ENCODE measurements at places on chromosomes 5 and 9.

DNA sequence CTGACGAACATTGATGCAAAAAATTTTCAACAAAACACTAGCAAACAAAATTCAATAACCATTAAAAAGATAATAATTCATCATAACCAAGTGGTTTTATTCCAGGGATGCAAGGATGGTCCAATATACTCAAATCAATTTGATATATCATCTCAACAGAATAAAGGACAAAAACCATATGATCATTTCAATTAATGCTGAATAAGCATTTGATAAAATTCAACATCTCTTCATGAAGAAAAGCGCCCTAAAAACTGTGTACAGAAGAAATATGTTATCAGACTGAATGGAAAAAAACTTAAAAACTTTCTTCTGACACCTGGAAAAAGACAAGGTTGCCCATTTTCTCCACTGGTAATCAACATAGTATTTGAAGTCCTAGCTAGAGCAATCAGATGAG lies 720.3 kb upstream of the RGMB start:
- H3K27ac ChIP-seq, result no peak overlapping the region
- H3K4me3 ChIP-seq, result no peak overlapping the region
- H3K4me1 ChIP-seq, result no peaks in the 10 kb centered on the region
- H3K27me3 ChIP-seq, result no peaks in the 10 kb centered on the region

DNA sequence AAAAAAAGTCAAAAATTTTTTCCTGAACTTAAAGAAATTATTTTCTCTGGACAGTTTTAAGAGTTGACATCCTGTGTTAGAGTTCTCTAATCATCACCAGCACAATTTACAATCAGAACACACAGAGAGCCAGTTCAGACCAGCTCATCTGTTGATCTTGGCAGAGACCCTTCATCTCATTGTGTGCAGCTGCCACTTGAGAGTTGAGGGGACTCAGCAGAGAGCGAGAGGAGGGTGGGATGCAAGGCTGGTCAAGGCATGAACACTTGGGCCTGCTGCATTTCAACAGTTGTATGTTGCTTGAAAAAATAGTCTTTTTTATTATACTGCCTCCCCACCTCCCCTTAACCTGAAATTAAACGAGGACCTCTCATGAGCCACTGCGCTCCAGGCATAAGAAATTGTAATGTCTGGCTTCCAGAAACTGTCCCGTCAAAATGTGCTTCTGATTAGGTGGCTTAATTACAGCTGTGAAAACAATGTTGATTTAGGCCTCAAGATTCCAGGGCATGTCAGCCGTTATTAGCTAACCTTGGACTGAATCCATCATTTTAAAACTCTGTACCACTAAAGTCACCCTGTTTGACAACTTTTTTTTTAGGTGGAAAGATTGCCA lies 383.6 kb downstream of the CCDC171 start:
- H3K36me3 ChIP-seq, result no peaks in the 10 kb centered on the region
- no peak overlapping the region for H3K27ac ChIP-seq
- no peaks in the 10 kb centered on the region for H3K4me1 ChIP-seq

GRCh38 chr9:4301296-4301695 lies 1.4 kb upstream of the GLIS3 start:
- H3K4me3 ChIP-seq, result no peak overlapping the region
- no peaks in the 10 kb centered on the region for H3K36me3 ChIP-seq
- H3K4me1 ChIP-seq, result peaks cover 2% of the 10 kb centered on the region
- H3K27me3 ChIP-seq, result no peaks in the 10 kb centered on the region

DNA sequence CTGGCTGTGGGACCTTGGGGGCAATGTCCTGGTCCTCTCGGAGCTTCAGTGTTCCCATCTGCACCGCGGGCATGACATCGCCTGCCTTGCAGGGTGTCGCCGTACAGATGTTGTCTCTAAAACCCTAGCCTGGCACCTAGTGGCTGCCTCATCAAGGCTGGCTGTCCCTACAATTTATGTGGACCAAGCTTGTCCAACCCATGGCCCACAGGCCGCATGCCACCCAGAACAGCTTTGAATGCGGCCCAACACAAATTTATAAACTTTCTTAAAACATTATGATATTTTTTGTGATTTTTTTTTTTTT lies 18.3 kb upstream of the ASS1 start:
- H3K27ac ChIP-seq, result no peak overlapping the region
- DNase-seq, result no peak
- H3K4me3 ChIP-seq, result no peak overlapping the region

- H3K36me3 ChIP-seq, result no peaks in the 10 kb centered on the region
- H3K27me3 ChIP-seq, result no peaks in the 10 kb centered on the region
- H3K27ac ChIP-seq, result peak overlapping the region; percentile 64
- peaks cover 26% of the 10 kb centered on the region for H3K4me1 ChIP-seq
Observed at GRCh38 chr5:131609774-131610173, 25.3 kb downstream of the RAPGEF6 start.

DNA sequence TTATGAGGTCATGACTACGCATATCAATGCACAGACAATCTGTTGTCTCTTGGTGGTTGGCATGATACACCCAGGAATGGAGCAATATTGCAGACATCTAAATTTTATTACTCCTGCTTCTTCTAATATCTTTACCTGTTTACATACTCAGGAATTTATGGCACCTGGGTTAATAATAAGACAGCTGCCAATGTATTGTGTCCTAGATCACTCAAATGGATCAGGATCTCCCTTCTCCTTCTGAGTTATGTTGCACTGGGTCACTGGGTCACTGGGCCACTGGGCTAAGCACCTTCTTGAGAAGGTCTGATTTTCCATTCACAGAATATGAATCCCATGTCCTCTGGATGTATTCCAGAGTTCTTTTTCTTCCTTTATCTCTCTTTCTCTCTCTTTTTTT lies 41.8 kb downstream of the CCL28 start:
- no peaks in the 10 kb centered on the region for H3K27me3 ChIP-seq
- no peaks in the 10 kb centered on the region for H3K4me1 ChIP-seq
- no peaks in the 10 kb centered on the region for H3K36me3 ChIP-seq
- H3K27ac ChIP-seq, result no peak overlapping the region

DNA sequence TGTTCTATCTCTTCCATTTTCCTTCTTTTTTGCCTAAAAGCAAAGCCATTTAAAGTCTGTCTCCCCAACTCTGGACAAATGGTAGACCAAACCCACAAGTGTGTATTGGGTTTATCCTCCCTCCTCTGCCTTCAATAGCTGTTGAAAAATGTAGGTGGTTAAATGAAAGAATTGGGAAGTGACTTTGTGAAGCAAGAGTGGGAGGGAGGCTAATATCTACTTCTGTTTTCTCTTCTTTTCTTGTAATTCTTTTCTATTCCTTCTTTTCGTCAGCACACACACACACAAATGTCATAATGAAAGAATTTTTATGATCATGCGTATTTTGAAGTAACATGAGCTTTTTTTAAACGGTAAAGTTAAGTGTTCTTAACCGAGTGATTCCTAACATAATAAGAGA lies 3.8 kb downstream of the CCDC152 start:
- H3K27ac ChIP-seq, result no peak overlapping the region
- DNase-seq, result no peak
- no peaks in the 10 kb centered on the region for H3K36me3 ChIP-seq
- no peak overlapping the region for H3K4me3 ChIP-seq

DNA sequence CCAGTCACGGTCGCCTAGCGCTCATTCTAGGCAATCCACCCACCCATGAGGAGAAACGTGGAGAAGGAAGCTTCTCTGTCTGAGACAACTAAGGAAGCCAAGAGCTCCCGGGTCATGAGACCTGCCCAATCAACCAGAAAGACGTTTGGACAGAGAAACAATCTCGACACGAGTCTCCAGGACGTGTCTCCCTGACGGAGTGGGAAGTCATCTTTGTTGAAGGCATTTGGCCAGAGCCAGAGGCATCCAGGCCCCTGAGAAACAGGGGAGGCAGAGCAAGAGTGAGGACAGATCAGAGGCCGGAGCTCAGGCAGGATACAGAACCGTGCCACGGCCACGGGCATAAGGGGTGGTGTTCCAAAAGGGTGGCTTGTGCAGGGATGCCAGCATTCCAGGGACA lies 479.0 kb downstream of the SPATA31A7 start:
- H3K27me3 ChIP-seq, result no peaks in the 10 kb centered on the region
- DNase-seq, result no peak
- H3K4me3 ChIP-seq, result no peak overlapping the region
- no peaks in the 10 kb centered on the region for H3K36me3 ChIP-seq

DNA sequence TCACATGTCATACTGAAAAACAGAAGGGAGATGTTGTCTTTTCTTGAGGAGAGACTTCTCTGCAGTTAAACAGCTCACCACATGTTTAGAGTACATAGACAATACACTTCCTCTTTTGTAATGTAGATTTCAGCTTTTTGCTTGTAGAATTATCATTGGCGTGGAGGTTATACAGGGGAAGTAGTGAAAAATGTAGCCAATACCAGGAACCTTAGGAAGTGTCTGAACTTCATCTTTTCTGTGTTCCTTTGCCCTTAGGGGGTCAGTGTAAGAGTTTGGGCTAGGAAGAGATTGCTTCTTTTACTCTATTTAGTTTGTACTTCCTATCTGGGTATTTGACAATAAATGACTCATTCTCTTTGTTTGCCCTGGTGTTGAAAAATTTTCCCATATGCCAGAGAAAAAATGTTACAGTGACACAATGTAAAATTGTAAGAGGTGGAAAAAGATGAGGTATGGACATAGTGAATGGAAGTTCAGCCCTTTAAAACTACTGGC lies 21.0 kb upstream of the CDKN2B start:
- no peak overlapping the region for H3K4me3 ChIP-seq
- H3K4me1 ChIP-seq, result no peaks in the 10 kb centered on the region
- DNase-seq, result no peak
- no peaks in the 10 kb centered on the region for H3K27me3 ChIP-seq
- no peaks in the 10 kb centered on the region for H3K36me3 ChIP-seq

- no peak overlapping the region for H3K4me3 ChIP-seq
- no peak overlapping the region for H3K27ac ChIP-seq
- H3K36me3 ChIP-seq, result no peaks in the 10 kb centered on the region
- no peaks in the 10 kb centered on the region for H3K4me1 ChIP-seq
- no peak for DNase-seq
Observed at GRCh38 chr9:107824556-107824955, 335.0 kb upstream of the KLF4 start.

- peaks cover 5% of the 10 kb centered on the region for H3K4me1 ChIP-seq
- DNase-seq, result no peak
- peak overlapping the region; percentile 38 for H3K4me3 ChIP-seq
- H3K27me3 ChIP-seq, result peaks cover 16% of the 10 kb centered on the region
- H3K27ac ChIP-seq, result no peak overlapping the region
Observed at GRCh38 chr5:173237875-173238220, 2.8 kb upstream of the NKX2-5 start.

GRCh38 chr9:88586452-88586851 lies 51.5 kb downstream of the NXNL2 start:
- H3K4me3 ChIP-seq, result no peak overlapping the region
- no peak for DNase-seq
- H3K36me3 ChIP-seq, result no peaks in the 10 kb centered on the region

DNA sequence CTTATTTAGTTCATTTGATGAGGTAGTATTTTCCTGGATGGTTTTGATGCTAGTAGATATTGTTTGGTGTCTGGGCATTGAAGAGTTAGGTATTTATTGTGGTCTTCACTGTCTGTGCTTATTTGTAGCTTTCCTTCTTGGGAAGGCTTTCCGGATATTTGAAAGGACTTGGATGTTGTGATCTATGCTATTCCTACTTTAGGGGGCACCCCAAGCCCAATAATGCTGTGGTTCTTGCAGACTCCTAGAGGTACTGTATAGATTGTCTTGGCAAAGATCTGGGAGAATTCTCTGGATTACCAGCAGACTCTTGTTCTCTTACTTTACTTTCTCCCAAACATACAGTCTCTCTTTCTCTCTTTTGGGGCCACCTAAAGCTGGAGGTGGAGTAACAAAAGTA lies 315.7 kb downstream of the MAT2B start:
- H3K27me3 ChIP-seq, result no peaks in the 10 kb centered on the region
- H3K36me3 ChIP-seq, result no peaks in the 10 kb centered on the region

- no peak overlapping the region for H3K27ac ChIP-seq
- no peaks in the 10 kb centered on the region for H3K27me3 ChIP-seq
- no peaks in the 10 kb centered on the region for H3K36me3 ChIP-seq
- H3K4me3 ChIP-seq, result no peak overlapping the region
- no peaks in the 10 kb centered on the region for H3K4me1 ChIP-seq
Observed at GRCh38 chr9:93108291-93109041, 12.4 kb downstream of the CARD19 start.

DNA sequence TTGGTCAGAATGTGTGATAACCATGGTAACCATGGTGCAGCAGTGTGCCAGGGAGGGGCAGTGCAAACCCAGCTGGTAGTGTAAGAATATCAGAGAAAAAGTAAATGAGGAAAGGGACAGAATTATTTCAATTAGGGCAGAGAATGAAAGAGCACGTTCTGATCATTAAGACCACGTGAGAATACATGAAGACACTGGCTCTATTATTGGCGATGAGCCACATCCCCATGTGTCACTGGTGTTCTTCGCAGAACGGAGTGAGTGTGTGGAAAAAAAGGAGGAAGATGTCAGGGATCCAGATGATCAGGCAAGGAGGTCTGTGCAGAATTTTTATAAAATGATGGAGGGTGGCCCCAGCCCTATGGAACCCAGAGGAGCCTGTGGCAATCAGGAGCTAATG lies 315.5 kb downstream of the SEMA5A start:
- H3K4me1 ChIP-seq, result no peaks in the 10 kb centered on the region
- no peak overlapping the region for H3K4me3 ChIP-seq
- H3K36me3 ChIP-seq, result no peaks in the 10 kb centered on the region
- no peaks in the 10 kb centered on the region for H3K27me3 ChIP-seq
- no peak overlapping the region for H3K27ac ChIP-seq

GRCh38 chr9:130891688-130892476 lies 4.7 kb downstream of the QRFP start:
- H3K27ac ChIP-seq, result no peak overlapping the region
- no peaks in the 10 kb centered on the region for H3K27me3 ChIP-seq
- no peaks in the 10 kb centered on the region for H3K4me1 ChIP-seq
- DNase-seq, result no peak
- no peak overlapping the region for H3K4me3 ChIP-seq
- H3K36me3 ChIP-seq, result no peaks in the 10 kb centered on the region

DNA sequence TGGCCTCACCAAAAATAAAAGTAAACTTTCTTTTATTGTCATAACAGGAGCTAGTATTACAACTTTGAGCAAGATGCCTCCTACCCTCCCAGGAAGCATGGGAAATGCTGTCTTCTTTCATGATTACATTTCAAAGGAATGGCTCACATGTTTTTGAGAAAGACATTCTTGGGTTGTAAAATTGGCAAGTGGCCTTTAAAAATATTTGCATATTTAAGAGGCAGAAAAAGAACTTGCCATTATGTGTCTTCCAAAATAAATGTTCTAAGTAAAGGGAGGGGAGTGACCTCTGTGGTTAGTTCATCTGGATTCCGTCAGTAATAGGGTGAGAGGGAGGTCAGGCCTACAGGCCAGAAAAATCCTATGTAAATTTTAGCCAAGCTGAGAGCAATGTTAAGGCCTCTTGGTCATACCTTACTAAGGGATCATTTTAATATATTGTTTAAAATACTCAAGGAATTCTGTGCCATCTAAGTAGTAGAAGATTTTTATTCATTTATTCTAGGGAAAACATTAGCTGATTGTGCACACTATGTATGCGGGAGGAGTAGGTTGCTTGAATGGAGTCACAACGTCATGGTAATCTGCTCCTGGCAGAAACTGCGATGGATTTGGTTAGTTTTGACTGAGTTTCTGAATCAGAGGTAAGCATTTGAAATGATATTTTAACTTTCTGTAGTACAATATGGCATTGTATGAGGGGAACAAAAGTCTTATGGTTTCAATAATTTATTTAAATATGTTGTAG lies 1485.7 kb upstream of the CDH9 start:
- H3K27ac ChIP-seq, result no peak overlapping the region
- DNase-seq, result peak; percentile 13
- no peaks in the 10 kb centered on the region for H3K4me1 ChIP-seq
- no peaks in the 10 kb centered on the region for H3K27me3 ChIP-seq
- no peaks in the 10 kb centered on the region for H3K36me3 ChIP-seq
- no peak overlapping the region for H3K4me3 ChIP-seq

All from Panc1 (cell line).